ENCODE measurements at places on chromosomes 12 and 14.

GRCh38 chr12:124326871-124327270, 32.0 kb downstream of the RFLNA start:
- DNase-seq = peak; percentile 31

DNA sequence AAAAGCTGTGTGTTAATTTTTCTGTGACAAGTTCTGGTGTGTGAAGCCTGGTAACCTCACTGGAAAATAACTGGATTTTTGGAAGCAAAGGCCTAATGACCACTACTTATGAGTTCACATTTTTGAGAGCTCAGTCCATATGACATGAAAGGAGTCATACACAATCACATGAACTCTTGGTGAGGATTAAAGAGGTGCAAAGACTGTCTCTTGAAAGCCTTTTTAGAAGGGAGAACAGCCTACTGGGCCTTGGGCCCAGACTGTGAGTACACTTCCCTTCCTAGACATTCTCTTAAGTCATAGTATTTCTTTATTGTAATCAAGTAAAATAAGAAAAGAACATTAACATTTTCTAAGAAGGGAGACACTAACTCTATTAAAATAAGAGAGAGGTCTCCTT, 176.1 kb downstream of the BCAT1 start:
- no peak for DNase-seq

GRCh38 chr12:75528272-75528671, 16.9 kb upstream of the KRR1 start:
- DNase-seq = peak; percentile 30

GRCh38 chr12:105912882-105913678, 225.7 kb downstream of the NUAK1 start:
- no peak for DNase-seq

DNA sequence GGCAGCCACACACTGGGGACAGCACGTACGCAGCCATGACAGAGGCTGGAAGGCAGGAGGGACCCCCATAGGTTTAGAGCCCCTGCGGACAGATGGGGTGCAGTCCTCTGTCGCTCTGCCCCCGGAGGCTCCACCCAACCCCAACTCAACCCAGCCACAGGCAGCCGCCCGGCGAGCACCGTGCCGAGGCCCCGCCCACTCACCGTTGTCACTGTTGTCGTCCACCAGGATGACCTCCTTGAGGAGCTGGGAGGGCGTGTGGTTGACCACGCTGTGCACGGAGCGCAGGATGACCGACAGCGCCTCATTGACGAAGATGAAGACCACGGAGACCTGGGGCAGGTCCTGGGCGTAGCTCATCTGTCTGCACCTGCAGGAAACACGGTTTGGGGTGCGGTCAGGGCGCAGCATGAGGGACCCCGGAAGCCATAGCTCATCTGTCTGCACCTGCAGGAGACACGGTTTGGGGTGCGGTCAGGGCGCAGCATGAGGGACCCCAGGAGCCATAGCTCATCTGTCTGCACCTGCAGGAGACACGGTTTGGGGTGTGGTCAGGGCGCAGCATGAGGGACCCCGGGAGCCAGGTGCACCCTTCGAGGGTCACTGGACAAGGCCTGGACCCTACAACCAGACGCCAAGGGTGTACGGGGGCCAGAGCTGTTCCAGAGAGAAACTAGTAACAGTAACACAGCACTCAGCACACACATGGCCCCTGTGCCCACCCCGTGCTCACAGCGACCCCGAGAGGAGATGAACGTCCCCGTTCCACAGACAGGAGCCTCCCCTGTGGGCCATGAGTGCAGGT, 66.9 kb downstream of the GALNT9 start:
- DNase-seq = no peak

- no peak for DNase-seq
Observed at GRCh38 chr12:114335607-114336006, 70.3 kb downstream of the TBX5 start.

GRCh38 chr12:12902036-12902435, 10.7 kb downstream of the GPRC5A start:
- DNase-seq = no peak

GRCh38 chr12:77842430-77842829, 11.7 kb downstream of the NAV3 start:
- DNase-seq = no peak
